ENCODE measurements at places on chromosomes 2 and 18.

DNA sequence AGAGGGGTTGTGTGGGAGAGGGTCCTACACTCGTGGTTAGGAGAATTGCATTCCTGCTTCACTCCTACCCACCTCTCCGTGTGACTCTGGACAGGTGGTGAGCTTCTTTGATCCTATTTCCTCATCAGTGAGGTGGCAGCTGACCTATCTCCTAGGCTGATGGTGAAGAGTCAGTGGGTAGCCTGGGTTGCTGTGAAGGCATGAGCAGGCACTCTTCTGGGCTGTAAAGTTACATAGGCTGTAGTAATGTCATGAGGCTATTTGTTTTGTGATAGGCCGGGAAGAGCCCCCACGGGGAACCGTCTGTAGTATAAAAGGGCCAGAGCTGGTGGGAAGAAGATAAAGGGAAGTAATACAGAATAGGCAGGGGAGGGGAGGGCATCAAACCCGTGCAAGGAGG, 83.8 kb downstream of the TMEM247 start:
- DNase-seq: no peak

GRCh38 chr2:26491563-26492167, 13.7 kb upstream of the OTOF start:
- DNase-seq: no peak

DNA sequence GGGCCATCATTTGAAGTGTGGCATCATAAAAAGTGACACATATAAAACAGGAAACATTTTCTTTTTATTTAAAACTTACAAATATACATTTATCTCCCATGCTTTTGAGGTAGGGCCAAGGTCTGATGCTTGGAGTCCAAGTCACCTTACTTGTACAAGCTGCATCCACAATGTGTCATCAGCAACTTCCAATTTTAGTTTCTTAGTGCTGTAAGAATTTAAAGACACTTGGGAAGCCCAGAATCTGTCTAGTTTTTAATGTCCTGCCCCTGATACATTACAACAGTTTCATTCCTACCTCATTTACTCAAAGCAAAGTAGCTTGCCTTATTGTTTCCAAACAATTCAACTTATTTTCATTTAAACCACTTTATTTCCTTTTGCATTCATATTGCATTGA, 297.7 kb downstream of the MTX2 start:
- DNase-seq: no peak

- DNase-seq: no peak
Measured at GRCh38 chr2:147365622-147366021, 479.2 kb upstream of the ACVR2A start.

- no peak for DNase-seq
Measured at GRCh38 chr2:145119225-145119624, 599.3 kb upstream of the ZEB2 start.

- DNase-seq: no peak
Measured at GRCh38 chr2:66344087-66344663, 90.8 kb upstream of the MEIS1 start.

- DNase-seq: peak; percentile 76
Measured at GRCh38 chr2:105235388-105236059, 6.0 kb upstream of the GPR45 start.

Data from left forelimb (tissue), 1 donor.